ENCODE measurements at places on chromosomes 16 and 17. TPM values are rescaled to one million over a fixed set of nuclear protein-coding genes. Genes with fewer than 3 reads are reported as not detected.

The CCL17 gene
- total RNA-seq, result not detected

- DNase-seq, result no peak
- no peaks in the 10 kb centered on the region for H3K36me3 ChIP-seq
- H3K4me3 ChIP-seq, result no peak overlapping the region
- H3K4me1 ChIP-seq, result no peaks in the 10 kb centered on the region
Observed at GRCh38 chr17:73906896-73907870, 262.9 kb upstream of the SDK2 start.

GRCh38 chr17:59469786-59470485 lies 95.5 kb upstream of the DHX40 start:
- H3K36me3 ChIP-seq, result no peaks in the 10 kb centered on the region
- peaks cover 70% of the 10 kb centered on the region for H3K4me1 ChIP-seq
- peak overlapping the region; percentile 70 for H3K27ac ChIP-seq
- no peaks in the 10 kb centered on the region for H3K27me3 ChIP-seq
- peak overlapping the region; percentile 28 for H3K4me3 ChIP-seq

- no peak overlapping the region for H3K27ac ChIP-seq
- H3K36me3 ChIP-seq, result no peaks in the 10 kb centered on the region
- no peak for DNase-seq
- H3K4me1 ChIP-seq, result no peaks in the 10 kb centered on the region
- H3K27me3 ChIP-seq, result peaks cover 98% of the 10 kb centered on the region
Observed at GRCh38 chr17:77696721-77697460, 261.6 kb upstream of the TNRC6C start.

GRCh38 chr17:80468781-80469493 lies 7.5 kb downstream of the NPTX1 start:
- DNase-seq, result no peak
- no peak overlapping the region for H3K4me3 ChIP-seq
- H3K36me3 ChIP-seq, result no peaks in the 10 kb centered on the region
- H3K4me1 ChIP-seq, result no peaks in the 10 kb centered on the region
- no peak overlapping the region for H3K27ac ChIP-seq
- peaks cover 45% of the 10 kb centered on the region for H3K27me3 ChIP-seq

DNA sequence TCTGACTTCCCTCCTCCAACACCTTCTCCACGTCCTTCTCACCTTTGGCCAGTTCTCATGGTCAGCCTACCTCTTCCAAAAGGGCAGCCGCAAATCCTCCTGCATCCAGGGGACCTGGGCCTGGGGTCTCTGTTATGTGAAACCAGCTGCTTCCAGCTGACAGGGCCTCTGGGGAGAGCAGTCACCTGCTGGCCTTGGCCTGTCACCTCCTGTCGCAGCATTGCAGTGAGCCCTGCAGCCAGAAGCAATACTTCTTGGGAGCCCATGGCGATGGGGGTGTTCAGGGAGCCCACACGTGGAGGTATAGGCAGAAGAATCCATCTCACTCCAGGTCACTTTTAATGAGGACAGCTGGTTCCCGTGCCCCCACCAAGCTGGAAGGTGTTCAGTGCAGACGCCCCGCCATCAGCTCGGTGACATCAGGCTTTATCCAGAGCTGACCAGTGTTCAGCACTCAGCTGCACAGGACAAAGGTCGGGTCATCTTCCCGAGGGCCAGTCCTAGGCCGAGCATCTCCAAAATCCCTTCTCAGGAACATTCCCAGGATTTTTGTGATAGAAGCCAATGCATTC lies 1.7 kb upstream of the SLC47A2 start:
- no peak overlapping the region for H3K27ac ChIP-seq
- DNase-seq, result no peak
- H3K4me3 ChIP-seq, result no peak overlapping the region
- peaks cover 71% of the 10 kb centered on the region for H3K4me1 ChIP-seq
- H3K36me3 ChIP-seq, result no peaks in the 10 kb centered on the region

DNA sequence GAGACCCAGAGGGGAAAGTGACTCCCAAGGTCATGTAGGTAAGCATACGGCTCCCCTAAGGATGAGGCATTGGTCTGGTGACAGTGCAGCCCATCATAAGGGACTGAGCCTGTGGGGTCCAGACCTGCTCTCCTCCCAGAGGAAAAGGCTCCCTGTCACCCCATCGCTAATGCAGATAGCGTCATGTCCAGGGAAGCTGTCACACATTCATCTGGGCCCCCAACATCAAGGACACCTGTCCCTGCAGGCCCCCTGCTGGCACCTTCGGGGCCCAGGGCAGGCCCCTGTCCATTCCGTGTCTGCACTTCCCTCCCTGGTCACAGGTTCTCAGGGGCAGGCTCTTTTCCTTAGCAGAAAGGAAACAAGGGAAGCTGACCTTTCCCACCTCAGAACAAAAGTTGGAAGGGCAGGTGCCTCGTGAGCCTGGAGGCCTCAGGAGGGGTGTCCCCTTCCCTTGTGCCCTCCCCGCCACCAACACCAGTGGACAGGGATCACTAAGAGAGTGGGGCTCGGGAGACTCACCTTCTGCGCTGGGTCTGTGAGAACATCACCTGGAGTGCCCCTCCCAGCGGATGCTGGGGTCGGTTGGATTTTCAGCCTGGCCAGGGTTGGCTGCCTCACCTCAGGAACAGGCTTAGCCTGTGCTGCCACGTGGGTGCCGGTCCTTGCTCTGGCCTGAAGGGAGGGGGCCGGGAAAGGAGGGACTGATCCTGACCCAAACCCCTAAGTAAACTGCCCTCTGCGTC lies 17.3 kb upstream of the LASP1NB start:
- no peaks in the 10 kb centered on the region for H3K27me3 ChIP-seq
- H3K4me3 ChIP-seq, result no peak overlapping the region
- H3K4me1 ChIP-seq, result peaks cover 3% of the 10 kb centered on the region
- H3K36me3 ChIP-seq, result peaks cover 38% of the 10 kb centered on the region
- no peak overlapping the region for H3K27ac ChIP-seq

DNA sequence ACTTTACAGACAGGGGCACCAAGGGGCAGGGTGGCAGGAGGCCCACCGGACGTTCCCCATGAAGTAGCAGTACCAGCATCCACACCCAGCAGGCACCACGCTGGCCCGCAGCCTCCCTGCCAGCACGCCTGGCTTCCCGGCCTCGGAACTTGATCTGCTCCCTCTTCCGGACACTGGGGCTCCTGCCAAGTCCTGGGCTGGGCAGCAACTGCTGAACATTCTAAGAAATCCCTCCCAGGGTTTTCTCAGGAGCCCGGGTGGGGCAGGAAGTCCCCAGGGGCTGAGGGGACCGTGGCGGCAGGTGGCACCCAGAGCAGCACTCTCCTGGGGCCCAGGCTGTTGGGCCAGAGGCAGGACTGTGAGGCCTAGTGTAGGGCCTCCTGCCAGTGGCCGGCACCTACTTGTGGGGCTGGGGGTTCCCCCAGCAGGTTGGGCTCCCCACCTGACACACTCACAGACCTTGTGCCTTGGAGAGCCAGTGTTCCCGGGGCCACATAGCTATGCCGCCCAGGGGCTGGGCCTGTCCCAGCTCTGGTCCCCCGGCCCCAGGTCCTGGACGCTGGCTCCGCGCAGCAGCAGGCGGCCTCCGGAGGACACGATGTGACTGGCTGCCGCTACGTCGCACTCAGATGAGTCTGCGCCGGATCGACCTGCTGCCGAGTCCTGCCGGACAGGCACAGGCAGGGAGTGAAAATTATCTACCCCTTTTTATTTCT lies 86.2 kb upstream of the CBX4 start:
- peak overlapping the region; percentile 68 for H3K27ac ChIP-seq
- no peaks in the 10 kb centered on the region for H3K36me3 ChIP-seq
- no peak overlapping the region for H3K4me3 ChIP-seq
- peaks cover 3% of the 10 kb centered on the region for H3K27me3 ChIP-seq
- DNase-seq, result no peak

Measured in HepG2 (cell line).